ENCODE measurements at places on chromosomes 11 and 22.

DNA sequence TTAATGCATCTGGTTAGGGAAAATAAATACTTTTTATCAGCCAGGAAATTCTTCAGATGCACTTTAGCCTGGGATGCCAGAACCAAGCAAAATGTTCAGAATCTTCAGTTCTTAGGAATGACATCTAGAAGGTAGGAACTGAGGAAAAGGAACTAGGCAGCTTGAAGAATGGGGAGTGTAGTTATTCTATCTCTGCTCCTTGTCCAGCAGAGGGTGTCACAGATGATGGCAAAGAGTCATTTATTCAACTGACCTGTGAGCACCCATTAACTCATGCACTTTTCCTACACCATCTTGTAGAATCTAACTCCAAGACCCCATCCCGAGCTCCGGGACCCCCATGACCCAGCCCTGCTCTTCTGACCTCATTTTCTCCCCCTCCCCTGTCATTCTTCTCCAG lies 122.1 kb upstream of the ISX start:
- no peak for DNase-seq

- DNase-seq = no peak
These were observed 108.3 kb upstream of the RRM1 start for GRCh38 chr11:3986301-3986700.

GRCh38 chr11:76761718-76762355 lies 21.3 kb upstream of the TSKU start:
- no peak for DNase-seq

- no peak for DNase-seq
These were observed 3.8 kb downstream of the AIP start for GRCh38 chr11:67486481-67487195.

GRCh38 chr11:2741377-2742131 lies 41.8 kb upstream of the KCNQ1OT1 start:
- no peak for DNase-seq

- no peak for DNase-seq
These were observed 21.3 kb downstream of the PIWIL4 start for GRCh38 chr11:94588366-94588942.

DNA sequence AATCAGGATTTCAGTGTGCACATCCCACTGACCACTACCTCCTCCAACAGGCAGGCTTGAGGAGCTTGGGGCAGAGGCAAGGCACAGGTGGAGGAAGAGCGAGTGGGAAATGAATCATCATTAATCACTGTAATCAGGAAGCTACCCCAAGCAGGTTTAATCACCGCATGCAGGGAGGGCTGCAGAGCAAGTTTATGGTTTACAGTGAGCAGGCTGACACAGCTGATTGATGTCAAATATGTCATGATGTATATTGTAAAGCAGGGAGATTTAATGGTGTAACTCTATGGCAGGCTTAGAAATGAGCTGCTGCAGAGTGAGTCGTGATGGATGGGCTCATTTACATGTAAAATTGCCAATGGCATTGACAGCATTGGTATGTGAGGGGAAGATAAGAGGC lies 441.0 kb downstream of the NTM start:
- no peak for DNase-seq

DNA sequence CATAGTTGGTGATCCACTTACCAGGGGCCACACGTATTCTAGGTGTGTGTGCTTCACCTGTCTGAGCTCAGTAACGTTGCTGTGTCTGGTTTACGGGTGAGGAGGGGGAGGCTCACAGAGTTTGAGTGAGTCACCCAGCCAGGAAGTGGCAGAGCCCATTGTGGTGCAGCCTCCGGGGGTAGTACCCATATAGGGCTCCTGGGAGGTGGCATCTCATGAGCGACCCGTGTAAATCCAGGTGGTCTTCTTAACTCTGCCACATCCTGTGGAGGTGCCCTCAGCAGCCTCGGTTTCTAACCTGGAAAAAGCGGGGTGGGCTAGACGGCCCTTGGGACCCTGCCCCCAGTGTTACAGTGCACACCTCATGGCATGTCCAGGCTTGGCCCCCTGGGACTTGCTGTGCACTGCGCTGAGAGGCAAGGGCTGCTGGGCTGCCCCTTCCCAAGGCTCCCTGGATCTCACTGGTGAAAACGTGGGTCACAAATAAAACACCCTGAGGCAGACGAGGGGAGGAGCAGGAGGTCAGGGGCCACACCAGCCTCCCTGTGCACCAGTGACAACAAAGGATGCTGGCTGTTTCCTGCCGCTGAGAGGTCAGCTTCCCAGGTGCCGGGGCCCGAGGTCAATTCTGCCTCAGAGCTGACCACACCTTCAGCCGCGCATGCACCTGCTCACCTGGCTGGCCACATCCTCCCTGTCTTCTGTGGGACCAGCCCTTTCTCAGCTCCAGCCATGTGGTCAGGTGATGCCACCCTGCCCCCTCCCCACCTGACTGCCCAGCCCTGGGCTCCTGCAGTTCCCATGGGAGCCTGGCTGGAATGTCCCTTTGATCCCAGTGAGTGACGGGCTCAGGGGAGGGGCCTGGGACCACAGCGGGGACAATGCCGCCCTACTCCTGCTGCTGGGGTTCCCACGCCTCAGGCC lies 305.1 kb downstream of the CTTN start:
- DNase-seq = no peak

DNA sequence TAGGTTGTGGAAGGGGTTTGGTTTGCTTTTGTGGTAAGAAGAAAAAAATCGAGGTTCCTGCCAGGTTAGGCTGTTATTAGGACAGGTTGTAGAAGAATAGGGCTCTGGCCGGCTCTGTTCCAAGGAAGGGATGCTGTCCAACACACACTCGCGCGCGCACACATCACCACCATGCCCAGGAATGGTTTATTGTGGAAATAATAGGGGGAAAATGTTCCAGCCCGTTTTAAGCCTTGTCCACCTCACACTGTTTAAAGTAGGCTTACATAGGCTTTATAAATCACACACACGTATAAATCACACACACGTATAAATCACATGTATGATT lies 1.2 kb upstream of the ARHGAP20 start:
- no peak for DNase-seq

GRCh38 chr11:57205041-57205641 lies 23.4 kb downstream of the LRRC55 start:
- DNase-seq = no peak

DNA sequence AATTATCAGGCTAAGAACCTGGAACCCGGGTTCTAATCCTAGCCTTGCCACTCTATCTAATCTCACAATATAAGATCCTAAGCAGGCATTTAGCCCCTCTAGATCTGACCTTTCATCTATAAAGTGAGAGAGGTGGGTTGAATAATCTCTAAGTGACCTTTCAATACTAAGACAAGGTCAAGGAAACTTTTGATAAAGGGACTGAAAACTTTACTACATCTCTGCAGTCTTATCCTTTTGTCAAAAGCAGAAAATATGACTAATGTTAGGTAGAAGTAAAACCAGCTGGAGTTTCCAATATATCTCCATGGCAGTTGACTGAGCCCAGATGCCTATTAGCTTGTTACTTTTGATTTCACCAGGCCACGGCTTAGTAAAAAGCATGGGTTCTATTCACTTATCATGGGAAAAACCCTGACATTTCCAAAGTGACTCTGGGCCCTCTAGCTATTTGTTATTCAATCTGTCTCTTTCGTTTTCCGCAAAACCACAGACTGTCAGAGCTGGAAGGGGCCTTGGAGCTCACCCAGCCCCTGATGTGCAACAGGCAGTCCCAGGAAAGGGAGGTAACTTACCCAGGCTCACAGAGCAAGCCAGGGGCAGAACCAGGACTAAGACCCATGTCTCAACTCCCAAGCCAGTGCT lies 75.8 kb downstream of the RAB30 start:
- no peak for DNase-seq

GRCh38 chr11:16347928-16348685 lies 8.2 kb downstream of the SOX6 start:
- DNase-seq = peak; percentile 41

GRCh38 chr11:114846416-114846791 lies 168.1 kb downstream of the NXPE2 start:
- DNase-seq = peak; percentile 95

- no peak for DNase-seq
These were observed 75.0 kb upstream of the CCND1 start for GRCh38 chr11:69566001-69566400.

GRCh38 chr22:47898946-47899345 lies 1136.5 kb downstream of the TBC1D22A start:
- no peak for DNase-seq

DNA sequence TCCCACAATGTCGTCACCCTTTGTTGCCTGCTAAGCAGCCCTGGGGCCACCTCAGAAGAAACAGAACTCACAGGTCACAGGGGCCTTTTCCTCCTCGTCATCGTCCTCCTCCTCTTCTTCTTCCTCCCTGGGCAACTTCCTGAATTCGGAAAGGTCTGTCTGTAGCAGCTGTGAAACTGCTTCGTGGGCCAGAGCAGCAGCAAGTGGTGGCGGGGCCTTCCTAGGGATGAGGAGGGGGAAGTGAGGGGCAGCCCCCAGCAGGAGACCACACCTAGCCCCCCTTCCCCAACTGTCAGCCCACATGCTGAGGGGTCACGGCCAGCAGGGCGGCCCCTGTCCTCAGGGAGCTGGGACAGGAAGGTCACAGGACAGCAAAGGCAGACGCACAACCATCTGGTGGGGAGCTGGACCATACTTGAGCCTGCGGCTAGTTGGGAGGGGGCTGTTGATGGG lies 13.2 kb downstream of the PPM1F start:
- no peak for DNase-seq

DNA sequence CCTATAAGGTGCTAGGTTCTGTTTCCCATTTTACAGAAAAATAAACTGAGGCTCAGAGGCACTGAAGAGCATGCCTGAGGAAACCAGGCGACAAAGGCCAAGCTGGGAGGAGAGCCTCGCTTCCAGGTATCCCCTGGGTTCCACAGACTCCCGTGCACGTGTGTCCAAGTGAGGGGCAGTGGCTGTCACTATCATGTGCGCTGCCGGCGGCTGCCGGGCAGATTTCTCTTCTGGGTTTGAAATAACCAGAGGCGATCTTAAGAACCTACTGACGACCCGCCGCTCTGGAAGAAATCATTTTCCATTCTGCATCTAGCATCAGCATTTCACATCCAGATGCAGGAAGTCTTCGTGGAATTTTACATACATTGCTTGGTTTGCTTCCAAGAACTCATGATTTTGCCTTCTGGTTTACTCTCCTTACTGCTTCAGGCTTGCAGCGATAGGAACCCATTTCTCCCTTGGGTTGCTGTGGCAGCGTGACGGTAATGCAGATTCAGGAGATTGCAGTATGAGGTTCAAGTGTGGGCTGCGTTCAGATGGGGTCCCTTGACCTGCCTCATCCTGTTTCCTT lies 28.6 kb downstream of the ARHGAP8 start:
- DNase-seq = peak; percentile 75

- DNase-seq = no peak
These were observed 31.6 kb downstream of the SBF1 start for GRCh38 chr22:50443197-50443596.

DNA sequence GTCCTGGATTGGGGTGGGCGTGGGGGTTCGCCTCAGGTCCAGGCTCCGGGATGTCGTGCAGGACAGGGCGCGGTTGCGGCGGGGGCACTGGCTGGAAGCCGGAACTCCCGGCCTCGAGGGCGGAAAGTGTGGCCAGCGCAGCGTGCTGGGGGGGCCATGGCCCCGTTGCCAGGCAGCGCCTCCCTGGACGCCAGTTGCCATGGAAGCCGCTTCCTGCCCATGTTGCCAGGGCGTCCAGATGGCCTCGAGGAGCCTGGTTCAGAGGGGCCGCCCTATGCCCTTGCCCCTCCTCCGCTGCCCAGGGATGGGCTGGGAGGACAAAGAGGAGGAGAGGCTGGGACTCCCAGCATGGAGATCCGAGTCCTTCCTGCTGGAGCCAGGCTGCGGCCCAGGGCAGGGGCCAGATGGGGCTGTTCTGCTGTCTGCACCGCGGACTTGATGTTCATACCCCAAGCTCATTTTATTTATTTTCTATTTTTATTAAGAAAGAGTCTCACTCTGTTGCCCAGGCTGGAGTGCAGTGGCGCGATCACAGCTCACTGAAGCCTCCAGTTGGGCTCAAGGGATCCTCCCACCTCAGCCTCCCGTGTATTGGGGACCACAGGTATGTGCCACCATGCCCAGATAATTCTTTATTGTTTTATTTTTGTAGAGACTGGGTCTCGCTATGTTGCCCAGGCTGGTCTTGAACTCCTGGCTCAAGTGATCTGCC lies 4.6 kb upstream of the CCDC188 start:
- DNase-seq = peak; percentile 89

DNA sequence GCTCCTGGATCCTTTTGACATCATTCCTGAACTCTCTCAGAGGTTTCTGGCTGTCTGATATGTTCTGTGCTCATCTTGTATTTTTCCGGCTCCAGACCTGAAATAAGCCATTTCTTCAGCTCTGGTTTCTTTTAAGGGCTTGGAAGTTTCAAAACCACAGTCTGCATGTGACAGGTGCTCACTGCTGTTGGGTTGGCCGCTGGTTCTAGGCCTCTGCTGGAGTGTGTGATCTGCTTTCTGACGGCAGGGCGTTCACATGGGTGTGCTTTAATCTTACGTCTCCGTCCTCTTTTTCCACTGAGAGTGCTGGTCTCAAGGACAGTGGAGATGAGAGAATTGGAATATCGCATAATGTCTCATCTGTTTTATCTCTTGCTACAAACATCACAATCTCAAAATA lies 10.3 kb downstream of the ZBED4 start:
- DNase-seq = no peak

DNA sequence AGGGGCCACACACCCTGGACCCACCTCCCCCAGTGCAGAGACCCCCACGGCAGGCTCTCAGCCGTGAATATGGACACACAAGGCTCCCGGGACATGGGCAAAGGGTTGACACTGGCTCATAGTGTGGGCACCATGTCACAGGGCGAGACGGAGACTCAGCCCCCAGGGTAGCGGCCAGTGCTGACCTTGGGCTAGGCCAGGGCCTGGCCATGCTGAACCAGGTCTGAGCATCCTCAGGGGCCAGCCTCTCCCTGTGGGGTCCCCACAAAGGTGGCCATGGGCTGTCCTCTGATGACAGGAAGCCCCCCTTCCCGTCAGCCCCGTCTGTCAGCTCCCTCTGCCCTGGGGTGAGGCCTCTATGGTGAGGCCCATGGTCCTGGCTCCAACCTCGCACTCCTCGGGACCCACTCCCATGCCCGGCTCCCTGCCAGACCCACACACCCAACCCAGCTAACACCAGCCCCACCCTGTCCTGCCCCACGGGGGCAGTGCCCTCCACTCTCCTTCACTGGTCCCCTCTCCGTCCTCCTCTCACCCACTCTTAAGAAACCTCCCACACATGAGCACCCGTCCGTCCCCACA lies 19.0 kb upstream of the PRODH start:
- no peak for DNase-seq

GRCh38 chr11:126415128-126415527 lies 59.6 kb downstream of the ST3GAL4 start:
- no peak for DNase-seq

- no peak for DNase-seq
These were observed 53.0 kb downstream of the MAML2 start for GRCh38 chr11:96290031-96290430.

- DNase-seq = no peak
These were observed 40.5 kb downstream of the PRCP start for GRCh38 chr11:82859750-82860149.

- DNase-seq = no peak
These were observed 69.1 kb downstream of the YAP1 start for GRCh38 chr11:102179371-102179770.

- DNase-seq = no peak
These were observed 42.6 kb downstream of the FAM227A start for GRCh38 chr22:38613588-38613987.

Data from spinal cord (tissue), 10 donors.